Iris pigment epithelial cell (primary cell): ENCODE measurements at places on chromosomes 4 and X.
A peak's percentile ranks its signal among the peaks of the same experiment; 100 is the strongest.

GRCh38 chrX:103517246-103517645 is 2.0 kb downstream of the RAB40A start:
- peak; percentile 81 for DNase-seq

DNA sequence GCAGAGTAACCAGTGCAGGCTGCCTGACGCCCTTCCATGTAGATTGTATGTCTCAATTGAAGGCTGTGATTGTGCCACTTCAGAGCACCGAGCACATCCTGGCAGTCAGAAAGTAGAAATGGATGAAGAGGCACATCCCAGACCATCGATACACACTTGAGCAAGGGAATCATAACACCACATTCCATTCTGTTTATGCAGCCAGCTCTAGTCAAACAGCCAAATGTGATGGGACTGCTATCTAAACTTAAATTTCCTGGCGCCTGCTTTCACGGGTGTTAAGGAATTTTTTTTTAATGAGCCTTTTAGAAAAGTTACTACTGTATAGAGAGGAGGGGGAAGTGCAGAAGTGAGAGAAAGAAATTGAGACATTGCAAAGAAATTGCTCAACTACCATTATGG is 84.4 kb downstream of the PPARGC1A start:
- no peak for DNase-seq

GRCh38 chr4:86050496-86050895 is 309.4 kb downstream of the MAPK10 start:
- DNase-seq = no peak

DNA sequence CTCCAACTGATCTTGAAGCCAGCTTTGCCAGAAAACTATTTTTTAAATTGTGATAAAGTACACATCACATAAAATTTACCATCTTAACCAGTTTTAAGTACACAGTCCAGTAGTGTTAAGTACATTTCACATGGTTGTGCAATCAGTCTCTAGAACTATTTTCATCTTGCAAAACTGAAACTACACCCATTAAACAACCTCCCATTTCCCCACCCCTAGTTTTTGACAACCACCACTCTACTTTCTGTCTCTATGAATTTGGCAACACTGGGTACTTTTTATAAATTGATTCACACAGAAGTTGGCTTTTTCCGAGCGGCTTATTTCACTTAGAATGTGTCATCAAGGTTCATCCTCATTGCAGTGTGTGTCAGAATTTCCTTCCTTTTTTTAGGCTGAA is 31.0 kb downstream of the TRPC5 start:
- DNase-seq = no peak

DNA sequence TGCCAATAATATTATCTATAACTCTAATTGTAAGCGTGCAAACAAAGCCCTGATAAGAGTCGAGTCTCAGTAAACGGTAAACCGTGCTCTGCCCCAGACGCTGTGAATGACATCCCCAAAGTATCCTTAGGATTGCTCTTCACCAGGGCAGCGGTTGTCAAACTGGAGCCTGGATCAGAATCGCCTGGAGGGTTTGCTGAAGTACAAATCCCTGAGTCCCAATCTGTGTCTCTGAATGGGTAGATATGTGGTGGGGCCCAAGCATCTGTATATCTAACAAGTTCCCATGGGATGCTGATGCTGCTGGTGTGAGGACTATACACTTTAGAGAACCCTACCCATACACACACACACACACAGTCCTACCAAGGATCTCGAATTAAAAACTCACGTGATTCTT is 813 bp upstream of the APBB2 start:
- no peak for DNase-seq

DNA sequence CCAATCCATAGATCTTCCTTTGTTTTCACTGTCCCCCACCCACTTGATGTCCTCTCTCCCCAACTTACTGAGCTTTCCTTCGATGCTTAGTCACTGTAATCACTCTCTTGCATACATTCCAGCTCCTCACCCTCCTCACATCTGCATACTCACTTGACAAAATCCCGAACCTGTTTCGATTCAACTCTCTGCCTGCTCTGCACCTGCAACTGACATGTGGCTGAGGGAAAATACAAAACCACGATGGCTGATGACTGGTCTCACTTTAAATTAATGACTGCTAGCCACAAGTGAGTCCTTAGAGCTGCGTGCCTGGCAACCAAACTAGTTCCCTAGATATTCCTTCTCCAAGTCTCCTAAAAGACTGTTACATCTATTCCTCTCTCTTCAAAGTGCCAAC is 70.4 kb upstream of the FHL1 start:
- no peak for DNase-seq

GRCh38 chrX:69307756-69308155 is 142.5 kb upstream of the PJA1 start:
- no peak for DNase-seq

- no peak for DNase-seq
These were observed 135.8 kb downstream of the HS6ST2 start for GRCh38 chrX:132822634-132823012.

GRCh38 chr4:26824667-26825066 is 36.0 kb upstream of the STIM2 start:
- DNase-seq = no peak

- no peak for DNase-seq
These were observed 19.4 kb downstream of the GPM6B start for GRCh38 chrX:13797512-13797911.

GRCh38 chrX:18578546-18578945 is 93.4 kb downstream of the RS1 start:
- DNase-seq = no peak

GRCh38 chr4:31538877-31539276 is 818.7 kb downstream of the PCDH7 start:
- no peak for DNase-seq

DNA sequence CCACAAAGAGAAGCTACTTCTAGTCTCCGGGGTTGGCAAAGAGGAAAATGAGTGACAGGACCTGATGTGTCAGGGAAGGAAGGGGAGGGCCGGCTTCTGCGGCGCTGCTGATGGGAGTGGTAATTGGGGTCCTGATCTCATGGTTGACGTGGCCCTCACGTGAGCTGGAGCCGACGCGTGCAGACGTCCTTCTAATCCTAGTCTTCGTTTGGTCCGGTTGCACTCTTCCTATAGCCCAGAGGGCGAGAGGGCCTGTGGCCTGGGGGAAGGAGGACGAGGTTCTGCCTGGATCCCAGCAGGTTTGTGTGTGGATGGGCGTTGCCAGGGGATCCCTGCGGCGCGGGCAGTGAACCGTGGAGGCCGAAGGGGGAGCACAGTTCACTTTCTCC is at the start of gene ARMCX1:
Gene ARMCX1 (plus strand): TSS at position 186 of the 389 bp plus-strand sequence. CDS start 2,384 bp downstream, outside the sequence.
- DNase-seq = peak; percentile 71

DNA sequence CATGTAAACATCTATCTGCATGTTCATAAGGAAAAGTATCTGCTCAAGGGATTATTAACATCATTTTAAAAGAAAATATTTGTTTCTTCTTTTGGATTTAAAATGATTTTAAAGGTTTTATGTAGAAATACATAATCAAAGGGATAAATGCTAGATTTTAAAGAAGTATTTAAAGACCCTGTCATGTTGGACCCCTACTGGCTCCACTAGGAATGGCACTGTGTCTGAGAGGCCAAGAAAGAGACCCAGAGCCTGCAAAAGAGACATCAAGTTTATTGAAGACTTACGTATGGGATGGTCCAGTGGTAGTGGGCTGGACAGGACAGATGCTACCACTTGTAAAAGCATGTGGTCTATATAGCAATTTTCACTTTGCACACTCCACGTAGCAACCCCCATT is 78.7 kb upstream of the PCDH18 start:
- DNase-seq = peak; percentile 40

- DNase-seq = no peak
These were observed 166.1 kb upstream of the PDE5A start for GRCh38 chr4:119794681-119795080.

DNA sequence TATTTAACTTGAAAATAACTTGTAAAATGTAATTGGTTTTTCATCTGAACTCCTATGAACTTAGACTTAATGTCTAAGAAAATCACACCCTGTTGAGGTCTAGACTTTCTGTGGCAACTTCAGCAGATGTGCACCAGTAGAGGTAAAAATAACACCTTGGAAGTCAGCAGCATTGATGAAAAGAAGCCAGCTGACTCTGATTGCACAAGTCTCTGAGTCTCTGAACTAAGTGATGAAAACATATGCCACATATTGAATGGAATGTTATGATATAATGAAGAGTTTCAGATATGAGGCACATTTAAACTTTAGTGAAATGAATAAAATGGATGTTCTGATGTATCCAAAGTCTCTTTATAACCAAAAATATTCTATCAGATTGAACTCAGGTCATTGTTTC is 155.4 kb downstream of the GPM6A start:
- peak; percentile 23 for DNase-seq

GRCh38 chr4:94455081-94455480 is 3.3 kb downstream of the PDLIM5 start:
- DNase-seq = peak; percentile 92

GRCh38 chrX:2521092-2521926 is 20.5 kb upstream of the DHRSX start:
- DNase-seq = no peak

- DNase-seq = no peak
These were observed 328.6 kb upstream of the F9 start for GRCh38 chrX:139201924-139202323.

GRCh38 chrX:153647461-153648357 is 706 bp downstream of the DUSP9 start:
- DNase-seq = no peak

GRCh38 chr4:73870260-73870659 is 1.1 kb downstream of the CXCL1 start:
- peak; percentile 71 for DNase-seq

GRCh38 chr4:14125375-14126129 is 498.0 kb upstream of the BOD1L1 start:
- peak; percentile 5 for DNase-seq

- DNase-seq = peak; percentile 55
These were observed 292.5 kb downstream of the CAMK2D start for GRCh38 chr4:113469023-113469390.

GRCh38 chrX:19578956-19579355 is 63.6 kb upstream of the MAP3K15 start:
- DNase-seq = no peak

DNA sequence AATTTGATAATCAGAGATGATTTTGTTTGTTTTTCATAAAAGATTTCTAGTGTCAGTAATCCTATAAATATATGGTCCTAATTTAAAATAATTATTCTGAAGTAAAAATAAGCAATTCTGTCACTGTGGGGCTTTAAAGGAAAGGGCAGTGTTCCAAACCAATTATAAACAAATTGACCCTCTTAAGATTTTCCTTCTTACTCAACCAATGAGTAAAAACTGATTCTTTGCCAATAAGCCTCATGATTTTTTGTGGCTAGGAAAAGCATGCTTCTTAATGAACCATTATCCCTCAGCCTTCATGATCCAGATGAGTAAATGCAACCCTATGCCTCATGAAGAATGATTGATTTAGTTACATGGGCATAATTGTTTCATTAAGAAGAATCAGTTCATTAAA is 1010.4 kb downstream of the ADGRL3 start:
- no peak for DNase-seq

- DNase-seq = peak; percentile 16
These were observed at the start of gene KCNIP4 for GRCh38 chr4:21948347-21949072. Gene KCNIP4 (minus strand): TSS chr4:21948772.

DNA sequence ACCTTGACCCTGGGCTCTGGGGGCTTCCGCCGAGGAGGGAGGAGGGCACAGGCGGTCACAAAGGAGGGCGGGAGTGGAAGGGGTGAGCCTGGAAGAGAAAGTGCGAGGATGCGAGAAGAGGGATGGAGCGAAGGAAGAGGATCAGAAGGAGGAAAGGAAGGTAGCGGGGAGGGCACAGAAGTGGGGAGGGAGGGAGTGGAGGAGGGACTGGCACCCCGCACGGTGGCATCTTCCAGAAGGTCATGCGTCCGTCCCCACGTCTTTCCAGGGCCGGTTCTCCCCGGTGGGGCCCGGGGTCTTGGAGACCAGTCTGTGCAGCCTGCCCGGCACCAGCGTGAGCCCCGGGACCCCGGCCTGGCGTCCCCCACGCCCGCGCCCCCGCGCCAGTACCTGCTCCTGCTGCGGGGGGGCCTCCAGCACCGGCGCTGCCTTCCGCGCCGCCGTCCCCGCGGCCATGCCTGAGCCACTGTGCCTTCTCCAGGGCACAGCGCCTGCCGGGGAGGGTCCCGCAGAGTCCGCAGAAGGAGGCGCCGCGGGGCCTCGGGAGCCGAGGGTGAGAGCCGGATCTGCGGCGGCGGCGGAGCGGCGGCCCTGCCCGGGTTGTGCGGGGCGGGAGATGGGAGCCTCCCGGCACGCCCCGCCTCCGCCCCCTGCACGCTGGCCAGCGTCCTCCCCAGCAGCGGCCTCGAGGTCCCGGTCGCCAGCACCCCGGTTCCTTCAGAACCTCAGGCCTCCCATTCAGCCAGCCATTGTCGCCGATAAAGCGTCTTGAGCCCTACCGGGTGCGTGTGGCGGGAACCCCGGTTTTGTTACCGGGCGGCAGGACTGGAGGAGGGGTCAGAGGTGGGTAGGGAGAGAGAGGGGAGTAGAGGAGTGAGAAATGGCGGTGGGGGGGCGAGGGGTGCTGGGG is at the start of gene RNF175:
Gene RNF175 (minus strand): TSS at position 618 of the 910 bp plus-strand sequence. CDS start 162 bp downstream, at position 456.
- no peak for DNase-seq

- DNase-seq = no peak
These were observed 648.3 kb downstream of the SPRY1 start for GRCh38 chr4:124044867-124045266.

DNA sequence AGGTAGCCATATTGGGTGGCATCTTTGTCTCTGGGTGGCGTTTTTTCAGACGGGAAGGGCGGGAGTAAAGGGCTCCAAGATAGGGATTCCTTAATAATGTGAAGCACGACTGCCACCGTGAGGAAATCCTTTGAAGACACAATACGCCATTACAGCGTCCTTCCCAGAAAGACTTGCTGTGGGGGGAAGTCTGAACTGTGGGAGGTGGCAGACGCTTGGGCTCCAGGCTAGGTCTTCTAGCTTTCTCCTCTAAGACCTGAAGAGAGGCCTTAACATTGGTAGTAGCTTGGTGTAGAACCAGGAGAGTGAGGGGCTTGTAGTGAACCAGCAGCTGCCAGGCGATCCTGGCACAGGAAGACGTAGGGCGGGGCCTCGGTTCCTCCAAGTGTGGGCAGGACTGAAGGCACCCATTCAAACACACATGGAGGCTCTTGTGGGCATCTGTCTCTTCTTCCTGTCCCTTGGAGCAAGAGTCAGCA is 197.3 kb downstream of the OR13H1 start:
- DNase-seq = peak; percentile 40

GRCh38 chrX:85379174-85379907 is at the start of gene POF1B:
Gene POF1B (minus strand): TSS chrX:85379665. CDS start chrX:85379454, 211 bp downstream.
- no peak for DNase-seq

DNA sequence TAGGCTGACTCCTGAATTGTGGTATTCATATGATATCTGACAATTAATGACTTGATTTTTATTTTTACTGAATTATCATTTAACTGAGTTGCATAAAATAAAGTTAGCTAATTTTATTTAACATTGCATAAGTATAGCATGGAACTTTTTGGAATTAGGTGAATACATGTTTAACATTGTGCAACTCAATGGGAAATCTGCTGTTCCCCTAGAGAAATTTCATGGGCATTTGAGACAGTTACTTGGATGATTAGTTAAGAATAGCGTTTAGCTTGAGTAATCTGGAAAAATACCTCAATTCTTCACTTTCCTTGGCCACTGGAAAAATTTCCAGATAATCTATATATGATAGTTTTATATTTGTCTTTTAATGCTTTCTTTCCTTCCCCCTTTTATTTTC is 42.5 kb downstream of the NPNT start:
- no peak for DNase-seq
